Caudate nucleus (tissue), 63 donors: ENCODE measurements at places on chromosomes 12 and 14.

DNA sequence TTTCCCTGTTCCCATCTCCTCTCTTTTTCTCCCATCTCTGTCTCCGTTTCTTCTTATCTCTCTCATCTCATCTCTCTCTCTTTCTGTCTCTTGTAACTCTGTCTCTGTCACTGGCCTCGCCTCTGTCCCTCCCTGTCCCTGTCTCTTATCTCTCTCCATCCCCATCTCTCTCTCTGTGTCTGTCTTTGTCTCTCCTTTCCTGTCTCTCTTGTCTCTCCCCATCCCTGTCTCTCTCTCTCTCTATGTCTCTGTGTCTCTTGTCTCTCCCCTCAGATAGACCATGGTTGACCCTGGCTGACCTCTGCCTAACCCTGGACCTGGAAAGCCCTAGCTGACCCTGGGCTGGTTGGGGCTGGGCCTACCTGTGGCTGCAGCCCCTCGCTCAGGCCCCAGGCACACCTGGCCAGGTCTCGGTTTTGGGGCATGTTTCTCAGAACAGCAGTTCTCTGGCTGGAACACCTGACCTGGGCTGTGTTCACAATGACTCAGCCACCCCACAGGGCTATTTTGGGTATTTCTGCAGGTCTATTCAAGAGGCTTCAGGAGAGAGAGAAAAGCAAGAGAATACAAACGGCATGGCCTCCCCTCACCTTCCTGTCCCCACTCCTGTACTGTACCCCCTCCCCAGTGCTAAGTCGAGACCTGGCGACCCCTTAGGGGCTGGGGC lies 174.4 kb downstream of the TMEM121 start:
- no peak for DNase-seq

DNA sequence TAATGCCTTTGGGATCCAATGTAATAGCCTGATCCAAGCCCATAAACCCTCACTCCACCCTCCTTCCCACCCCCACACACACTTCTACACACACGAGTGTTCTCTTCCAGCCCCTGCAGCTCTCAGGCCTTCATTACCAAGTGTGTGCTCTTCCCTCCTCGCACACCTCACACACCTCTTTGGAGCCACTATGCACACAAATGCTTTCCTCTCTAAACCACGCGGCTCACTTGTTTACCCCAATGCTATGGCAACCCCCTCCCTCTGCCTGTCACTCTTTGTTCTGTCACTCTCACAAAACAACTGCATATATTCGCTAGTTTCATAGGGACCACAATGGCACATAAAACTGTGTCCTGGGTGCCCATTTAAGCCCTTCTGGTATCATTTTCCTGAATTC lies 35.1 kb downstream of the PPP2R5E start:
- DNase-seq, result no peak

GRCh38 chr12:104486363-104486750 lies 29.6 kb downstream of the CHST11 start:
- no peak for DNase-seq

DNA sequence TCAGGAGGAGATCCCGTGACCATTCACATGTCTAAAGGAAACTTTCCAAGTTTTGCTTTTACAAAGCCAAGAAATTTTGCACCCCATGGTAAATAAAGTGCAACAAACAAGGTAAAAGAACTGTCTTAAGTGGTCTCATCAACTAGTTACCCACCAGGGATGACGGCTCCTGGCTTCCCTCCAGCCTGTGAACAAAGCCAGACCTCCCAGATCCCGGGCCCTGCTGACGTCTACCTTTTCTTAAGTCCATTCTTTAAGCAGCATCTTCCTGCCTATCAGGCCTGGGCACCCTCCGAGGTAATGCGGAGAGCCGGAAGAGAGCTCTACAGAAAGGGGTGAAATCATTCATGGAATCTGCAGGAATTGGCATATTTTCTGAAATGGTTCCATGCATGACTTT lies 58.0 kb upstream of the DAAM1 start:
- DNase-seq, result no peak

DNA sequence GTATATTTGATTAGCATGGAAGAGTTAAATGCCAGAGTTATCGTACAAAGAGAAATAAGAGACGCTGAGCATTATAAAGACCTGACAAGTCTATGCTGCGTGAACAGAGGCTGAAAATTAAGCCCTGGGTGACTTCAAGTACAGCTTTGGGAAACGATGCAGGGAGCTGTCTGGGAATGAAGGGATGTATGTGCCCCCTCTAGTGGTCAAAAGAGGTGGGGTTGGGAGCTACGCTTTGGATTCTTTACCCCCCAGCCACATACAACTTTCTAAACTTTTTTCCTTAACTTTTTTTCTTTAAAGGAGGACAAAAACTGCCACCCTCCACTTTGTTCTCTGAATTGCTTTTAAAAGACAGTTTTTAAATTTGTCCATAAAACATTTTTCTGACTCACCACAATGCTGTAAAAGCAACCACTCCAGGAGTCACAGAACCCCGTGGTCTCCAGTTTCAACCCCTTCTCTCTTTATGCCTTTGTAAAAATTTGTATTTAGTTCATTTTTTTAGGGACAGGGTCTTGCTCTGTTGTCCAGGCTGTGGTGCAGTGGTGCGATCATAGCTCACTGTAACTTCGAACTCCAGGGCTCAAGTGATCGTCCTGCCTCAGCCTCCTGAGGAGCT lies 59.4 kb downstream of the ZNF664 start:
- no peak for DNase-seq

- no peak for DNase-seq
Measured at GRCh38 chr14:100739306-100739705, 12.6 kb downstream of the DLK1 start.

GRCh38 chr12:65449400-65449799 lies 170.9 kb downstream of the MSRB3 start:
- no peak for DNase-seq

GRCh38 chr14:87526731-87527130 lies 466.3 kb downstream of the GALC start:
- no peak for DNase-seq

GRCh38 chr14:94747739-94748138 lies 22.2 kb downstream of the GSC start:
- DNase-seq, result no peak

GRCh38 chr12:49092086-49092815 lies 2.4 kb downstream of the DHH start:
- peak; percentile 66 for DNase-seq

DNA sequence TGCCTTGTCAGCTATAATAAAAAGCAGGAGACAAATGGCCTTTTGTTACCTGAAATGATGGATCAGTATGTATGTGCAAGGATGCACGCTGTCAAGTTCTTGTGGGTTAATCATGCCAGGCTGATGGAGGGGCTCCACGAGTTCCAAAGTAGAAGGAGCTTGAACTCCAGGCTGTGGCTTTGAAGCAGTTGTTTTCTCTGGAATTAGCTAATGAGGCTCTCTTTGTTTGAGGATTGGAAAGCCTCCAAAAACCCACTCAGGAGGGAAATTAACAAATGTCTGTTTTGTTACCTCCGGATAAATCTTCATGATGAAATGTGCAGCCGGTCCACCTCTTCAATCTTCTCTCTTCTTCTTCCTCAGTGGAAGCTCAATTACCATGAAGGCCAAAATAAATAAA lies 605.5 kb downstream of the DIO2 start:
- DNase-seq, result no peak

DNA sequence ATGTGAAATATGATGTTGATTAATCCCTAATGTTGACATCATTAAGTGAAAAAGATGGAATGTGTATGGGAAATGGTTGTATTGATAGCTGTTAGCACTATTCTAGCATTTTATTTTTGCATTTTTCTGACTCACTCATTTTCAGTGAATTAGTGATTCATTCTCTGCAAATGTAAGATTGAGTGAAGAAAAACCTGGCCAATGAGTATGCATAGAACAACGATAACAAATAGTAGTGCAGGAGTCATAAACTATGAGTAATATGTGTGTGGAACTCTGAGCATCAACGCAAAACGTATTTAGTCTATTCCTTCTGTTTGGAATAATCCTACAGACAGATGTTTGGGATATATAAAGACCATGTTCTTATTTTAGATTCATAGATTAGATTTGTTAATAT lies 76.3 kb upstream of the RTL1 start:
- no peak for DNase-seq

DNA sequence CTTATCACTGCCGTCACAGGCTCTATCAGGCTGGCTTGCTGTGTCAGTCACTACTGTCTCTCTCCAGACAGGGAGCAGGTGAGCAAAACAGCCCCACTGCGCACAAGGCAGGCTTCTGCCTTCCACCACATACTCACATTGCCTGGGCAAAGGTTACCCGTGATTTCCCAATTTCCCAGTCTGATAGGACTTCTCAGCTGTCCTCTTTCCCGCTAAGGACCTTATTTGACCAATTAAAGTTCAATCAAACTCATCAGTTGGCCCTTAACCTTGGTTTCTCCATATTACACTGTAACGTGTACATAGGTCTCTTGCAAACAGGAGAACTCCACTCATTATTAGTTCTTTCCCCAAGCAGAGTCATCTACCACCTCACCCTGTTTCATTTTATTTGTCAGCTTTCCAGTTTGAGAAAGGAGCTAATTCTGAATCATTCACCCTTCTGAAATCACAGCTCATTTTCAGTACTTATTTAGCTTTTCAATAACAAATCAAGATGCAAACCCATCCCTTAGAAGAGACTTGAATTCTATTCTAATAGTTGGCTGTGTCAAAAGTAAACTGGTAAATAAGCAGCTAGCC lies 170.8 kb downstream of the ESR2 start:
- DNase-seq, result no peak

GRCh38 chr14:28323366-28323765 lies 443.2 kb upstream of the FOXG1 start:
- no peak for DNase-seq

DNA sequence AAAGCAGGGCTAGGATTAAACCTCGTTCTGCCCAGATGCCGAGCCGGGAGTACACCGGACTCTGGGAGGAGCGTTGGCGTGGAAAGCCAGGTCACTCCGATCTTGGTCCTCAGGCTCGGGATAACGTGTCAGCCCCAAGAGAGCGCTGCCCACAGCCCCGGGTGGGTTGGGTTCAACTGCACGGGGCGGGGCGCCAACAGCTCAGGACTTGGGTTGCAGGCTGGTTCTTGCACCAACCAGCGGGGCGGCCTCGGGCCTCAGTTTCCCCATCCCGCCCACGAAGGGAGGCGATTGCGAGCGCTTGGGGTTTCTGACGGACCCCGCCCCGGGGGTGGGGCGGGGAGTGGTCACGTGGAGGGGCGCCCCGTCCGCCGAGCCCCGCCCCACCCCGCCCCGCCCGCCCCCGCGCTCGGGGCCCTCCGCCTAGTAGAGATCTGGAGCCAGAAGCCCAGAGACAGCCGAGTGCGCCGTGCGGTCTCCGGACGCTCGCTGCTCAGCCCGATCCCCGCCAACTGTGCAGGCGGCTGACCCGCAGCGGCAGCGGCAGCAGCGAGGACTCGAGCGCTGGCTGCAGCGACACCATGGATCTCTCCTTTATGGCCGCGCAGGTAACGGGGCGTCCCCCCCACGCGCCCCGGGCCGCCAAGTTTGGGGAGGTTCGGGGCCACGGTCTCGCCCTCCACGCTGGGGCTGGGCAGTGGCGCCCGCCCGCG lies at the start of gene C14orf132:
Gene C14orf132 (plus strand): TSS at position 443 of the 713 bp plus-strand sequence. CDS start 139 bp downstream, at position 582.
- DNase-seq, result peak; percentile 69

DNA sequence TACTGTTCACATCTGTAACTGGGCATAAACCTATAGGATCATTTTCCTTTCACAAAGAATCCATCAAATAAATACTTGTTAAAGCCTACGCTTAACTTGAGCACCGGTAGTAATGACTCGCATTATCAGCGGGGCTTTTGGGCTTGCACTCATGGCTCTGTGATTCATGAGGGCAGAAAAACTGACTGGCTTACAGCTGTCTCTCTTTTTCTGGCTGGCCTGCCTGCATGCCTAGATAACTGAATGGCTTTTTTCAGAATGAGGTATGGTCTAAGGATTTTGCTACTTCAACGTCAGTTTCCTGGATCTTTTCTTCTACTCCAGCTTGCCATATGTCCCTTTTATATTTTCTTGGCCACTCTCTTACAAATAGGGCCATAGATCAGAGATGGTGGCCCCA lies 531.1 kb downstream of the NRXN3 start:
- DNase-seq, result no peak

DNA sequence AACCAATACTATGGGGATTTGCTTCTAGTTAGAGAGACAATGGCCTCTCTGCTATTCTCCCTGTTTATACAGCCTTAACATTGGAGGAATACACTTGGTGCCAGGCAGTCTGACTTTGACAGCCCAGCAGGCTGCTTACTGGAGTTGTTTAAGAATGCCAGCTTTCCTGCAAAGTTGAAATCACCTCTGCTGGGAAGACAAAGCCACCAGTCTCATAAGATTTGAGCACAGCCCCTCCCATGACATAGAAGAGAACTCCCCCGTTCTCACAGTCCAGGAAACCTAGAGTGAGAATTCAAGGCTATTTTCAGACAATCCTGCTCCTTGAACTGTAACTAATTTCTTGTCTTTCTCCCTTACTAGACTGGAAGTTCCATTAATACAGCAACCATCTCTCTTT lies 21.1 kb upstream of the CATSPERB start:
- DNase-seq, result no peak

DNA sequence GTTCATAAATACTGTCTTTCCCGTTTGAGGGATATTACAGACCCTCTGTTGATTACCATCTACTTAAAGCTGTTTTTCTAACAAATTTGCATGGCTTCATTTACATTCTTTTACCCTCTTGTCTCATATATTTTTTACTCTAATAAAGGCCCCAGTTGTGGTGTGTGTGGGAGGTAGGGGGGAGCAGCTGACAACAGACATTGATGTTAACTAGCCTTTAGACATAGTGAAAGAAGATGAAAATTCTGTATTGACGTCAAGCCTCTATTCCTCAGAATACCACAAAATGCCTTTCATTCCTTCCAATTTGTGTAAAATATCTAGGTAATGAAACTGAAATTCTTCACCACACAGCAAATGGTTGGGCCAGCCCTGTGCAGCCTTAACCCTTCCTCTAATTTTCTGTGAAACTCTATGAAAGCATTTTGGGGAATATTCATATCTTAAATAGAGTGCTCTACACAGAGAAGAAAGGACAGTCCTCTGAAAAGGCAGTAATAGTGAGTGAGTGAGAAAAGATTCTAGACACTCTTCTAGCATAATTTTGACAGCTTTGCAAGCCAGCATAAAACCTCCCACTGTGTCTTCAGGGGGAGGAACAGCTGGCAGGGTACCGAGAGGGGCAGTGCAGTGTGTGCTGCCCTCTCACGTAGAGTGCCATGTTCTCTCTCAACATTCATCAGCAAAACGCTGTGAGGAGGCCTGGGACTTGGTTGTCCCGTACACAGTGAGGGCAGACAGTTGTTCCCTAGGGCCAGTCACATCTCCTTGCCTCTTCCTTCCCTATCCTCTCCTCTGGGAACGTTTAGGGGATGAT lies 20.1 kb upstream of the CERS5 start:
- no peak for DNase-seq

DNA sequence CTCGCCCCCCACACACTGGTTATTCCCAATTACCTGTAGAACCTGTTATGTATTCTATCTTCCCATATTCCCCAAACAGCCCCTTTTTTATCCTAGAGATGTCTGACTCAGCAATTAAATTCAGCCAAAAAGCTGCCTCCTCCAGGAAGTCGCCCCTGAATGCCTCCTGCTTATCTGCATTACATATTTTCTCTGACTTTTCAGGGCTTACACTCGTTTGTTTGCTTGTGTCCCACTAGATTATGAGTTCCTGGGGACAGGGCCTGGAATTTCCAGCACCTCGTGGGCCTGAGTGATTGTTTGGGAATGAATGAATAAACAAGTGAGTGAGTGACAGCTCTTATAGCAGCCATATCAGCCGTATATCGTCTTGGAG lies 99.3 kb upstream of the RFLNA start:
- DNase-seq, result no peak

GRCh38 chr12:90102957-90103652 lies 394.5 kb upstream of the ATP2B1 start:
- no peak for DNase-seq
